ENCODE measurements at places on chromosomes 3 and 15.

DNA sequence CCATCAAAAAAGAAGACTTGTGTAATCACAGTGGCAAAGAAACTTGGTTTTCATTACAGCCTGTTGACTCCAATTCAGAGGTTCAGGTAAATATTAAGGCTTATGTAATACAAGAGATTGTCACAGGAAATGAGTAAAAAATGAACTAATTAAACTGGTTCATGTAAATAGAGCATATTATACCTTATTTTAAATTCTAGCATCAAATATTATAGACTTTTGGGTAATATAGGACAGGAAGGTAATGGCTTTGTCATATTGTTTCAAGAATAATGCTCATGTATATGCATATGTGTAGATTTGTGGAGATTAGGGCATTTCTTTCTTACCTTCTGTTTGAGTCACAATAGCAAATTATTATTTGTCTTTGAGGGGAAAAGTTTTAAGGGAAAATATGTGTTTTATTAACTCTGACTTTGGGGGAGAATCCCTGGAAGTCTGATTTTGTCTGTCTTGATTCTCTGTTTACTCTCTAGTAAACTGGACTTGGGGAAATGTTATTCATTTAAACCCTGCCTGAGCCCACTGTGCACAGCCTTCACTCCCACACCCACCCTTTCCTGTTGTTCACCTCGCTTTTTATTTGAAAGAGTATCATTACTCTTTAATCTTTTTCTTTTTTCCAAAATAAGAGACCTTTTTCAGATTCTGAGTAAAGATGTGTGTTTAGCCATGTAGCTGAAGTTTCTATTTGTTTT, 43.0 kb downstream of the RASA2 start:
- no peak for DNase-seq

- DNase-seq: no peak
Measured at GRCh38 chr3:75305901-75306300, 358.2 kb upstream of the FRG2C start.

DNA sequence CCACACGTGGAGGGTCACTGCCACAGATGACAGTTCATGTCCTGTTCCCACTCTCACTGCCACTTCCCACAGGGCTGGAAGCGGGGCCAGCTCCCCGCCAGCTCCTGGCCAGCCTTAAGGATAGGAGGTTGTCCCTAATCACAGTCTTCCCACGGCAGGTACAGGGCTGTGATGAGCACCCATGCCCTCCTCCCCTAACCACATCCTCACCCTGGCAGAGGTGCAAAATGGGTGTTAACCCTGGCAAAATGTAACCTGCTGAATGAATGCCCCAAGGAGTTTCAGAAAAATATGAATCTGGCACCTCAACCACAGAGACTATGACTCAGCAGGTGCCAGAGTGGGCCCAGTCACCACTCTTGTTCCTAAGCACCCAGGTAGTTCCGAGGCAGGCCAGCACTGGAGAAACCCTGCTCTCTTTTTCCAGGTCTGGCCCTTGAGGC, 185.1 kb upstream of the TPM1 start:
- peak; percentile 96 for DNase-seq

- peak; percentile 88 for DNase-seq
Measured at GRCh38 chr3:126472277-126473006, 3.2 kb downstream of the ZXDC start.

- peak; percentile 64 for DNase-seq
Measured at GRCh38 chr3:194323785-194324735, 27.1 kb downstream of the CPN2 start.

Data from kidney tubule cell (primary cell).